ENCODE measurements at places on chromosomes 16 and 17.

- DNase-seq, result no peak
These were observed 30.6 kb upstream of the KRT17 start for GRCh38 chr17:41654678-41655607.

- DNase-seq, result no peak
These were observed 394.9 kb upstream of the SALL1 start for GRCh38 chr16:51545951-51546350.

- DNase-seq, result no peak
These were observed 619 bp upstream of the TMEM92 start for GRCh38 chr17:50273654-50274040.

DNA sequence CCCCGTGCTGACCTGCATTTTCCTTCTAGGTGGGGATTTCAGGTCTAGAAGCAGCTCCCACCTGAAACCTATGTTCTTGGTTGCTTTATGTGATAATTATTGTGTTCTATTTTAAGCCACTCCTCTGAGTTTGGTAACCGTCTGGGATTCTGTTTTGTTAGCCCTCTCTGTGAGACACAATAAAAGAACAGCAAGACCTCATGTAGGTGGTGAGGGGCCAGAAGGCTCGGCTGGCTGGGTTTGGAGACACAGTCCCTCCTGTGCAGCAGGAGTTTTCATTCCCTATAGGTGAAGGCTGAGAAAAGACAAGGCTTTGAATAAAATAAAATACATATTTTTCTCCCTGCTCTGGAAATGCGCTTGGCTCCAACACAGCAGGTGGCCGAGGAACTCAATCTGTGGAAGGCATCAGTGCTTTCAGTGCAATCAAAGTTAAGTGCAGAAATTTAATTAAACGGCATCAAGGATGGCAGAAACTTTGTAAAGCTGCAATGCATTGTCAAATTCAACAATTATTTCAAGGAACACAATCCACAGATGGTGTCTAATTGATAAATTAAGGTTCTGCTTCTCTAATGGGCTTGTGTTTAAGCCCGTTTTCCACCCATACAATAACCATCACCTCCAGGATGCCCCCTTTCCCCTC, 107.8 kb downstream of the MSI2 start:
- DNase-seq, result no peak

Measured in T-cell (primary cell).